Muscle of arm (tissue), 14 donors: ENCODE measurements at places on chromosomes 7 and 10. TPM values are rescaled to one million over a fixed set of nuclear protein-coding genes. Genes with fewer than 3 reads are reported as not detected.

GRCh38 chr7:88291398-88292173, 15.1 kb downstream of the STEAP4 start:
- DNase-seq: no peak

DNA sequence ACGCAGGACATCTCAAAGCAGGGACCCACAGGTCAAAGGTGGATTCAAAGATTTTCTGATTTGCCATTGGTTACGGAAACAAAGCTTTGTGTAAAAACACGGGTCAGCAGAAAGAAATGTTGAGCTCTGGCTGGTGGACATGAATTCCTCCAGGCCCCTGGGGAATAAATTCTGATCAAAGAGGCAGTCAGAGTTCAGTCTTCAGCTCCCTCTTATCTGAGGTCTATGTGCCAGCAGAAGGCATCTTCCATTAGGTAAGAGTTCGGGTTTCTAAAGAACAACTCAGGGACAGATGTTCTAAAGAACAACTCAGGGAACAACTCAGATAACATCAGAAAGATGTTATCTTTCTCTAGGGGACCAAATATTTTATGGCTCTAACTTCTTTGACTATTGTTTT, 64.9 kb upstream of the PALS2 start:
- no peak for DNase-seq

DNA sequence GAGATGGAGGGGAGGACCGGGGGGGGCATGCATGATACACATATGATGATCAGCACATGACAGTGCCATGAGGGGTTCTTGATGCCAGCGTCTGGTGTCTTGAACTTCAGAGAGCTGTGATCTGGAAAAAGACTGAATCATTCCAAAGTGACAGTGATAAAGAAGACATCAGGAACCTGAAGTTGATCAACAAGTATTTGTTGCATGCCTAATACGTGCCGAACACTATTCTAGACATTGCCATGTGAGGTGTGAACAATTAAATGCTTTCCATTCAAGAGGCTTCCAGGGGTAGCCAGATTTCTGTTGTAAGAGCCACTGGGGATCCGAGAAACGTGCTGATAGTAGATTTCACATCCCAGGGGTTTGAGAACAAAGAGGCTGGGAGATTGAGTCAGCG, 6.2 kb downstream of the MCM10 start:
- no peak for DNase-seq

GRCh38 chr10:23457632-23458417, 18.9 kb downstream of the OTUD1 start:
- no peak for DNase-seq

The MINDY4 gene
- 7.6 TPM for polyA plus RNA-seq
